ENCODE measurements at places on chromosomes 13 and 19.
A peak's percentile ranks its signal among the peaks of the same experiment; 100 is the strongest.

DNA sequence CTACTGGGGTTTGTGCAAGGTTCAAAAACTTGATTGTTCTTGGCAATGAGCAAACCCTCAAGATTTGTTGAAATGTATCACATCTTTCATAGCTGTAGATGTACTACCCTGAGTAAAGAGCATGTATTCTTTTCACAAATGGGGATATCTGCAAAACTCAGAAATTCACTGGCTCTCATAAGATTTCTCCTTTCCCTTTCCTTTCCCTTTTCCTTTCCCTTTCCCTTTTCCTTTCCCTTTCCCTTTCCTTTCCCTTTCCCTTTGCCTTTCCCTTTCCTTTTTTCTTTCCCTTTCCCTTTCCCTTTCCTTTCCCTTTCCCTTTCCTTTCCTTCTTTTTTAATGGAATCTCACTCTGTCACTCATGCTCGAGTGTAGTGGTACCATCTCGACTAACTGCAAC is 69.1 kb downstream of the FNDC3A start:
- no peak for DNase-seq

GRCh38 chr19:27734496-27735220 is 1478.3 kb downstream of the UQCRFS1 start:
- no peak for DNase-seq

GRCh38 chr13:27319404-27319803 is 48.8 kb downstream of the RASL11A start:
- no peak for DNase-seq

- no peak for DNase-seq
These were observed 11.2 kb downstream of the ZNF317 start for GRCh38 chr19:9151367-9151766.

DNA sequence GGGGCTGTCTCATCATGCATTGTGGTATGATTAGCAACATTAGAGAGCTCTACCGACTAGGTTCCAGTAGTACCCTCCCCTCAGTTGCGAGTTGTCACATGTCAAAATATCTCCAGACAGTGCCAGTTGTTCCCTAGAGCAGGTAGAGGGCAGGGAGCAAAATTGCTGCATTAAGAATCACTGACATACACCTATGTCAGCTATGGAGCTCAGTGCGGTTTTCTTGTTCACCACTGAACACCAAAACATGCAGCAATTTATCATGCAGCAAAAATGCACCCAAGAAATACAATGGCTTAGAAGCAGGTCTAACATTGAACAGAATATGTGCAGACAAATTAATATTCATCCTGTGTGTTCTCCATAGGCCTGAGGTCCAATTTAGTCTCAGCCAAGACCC is 186.9 kb upstream of the STARD13 start:
- no peak for DNase-seq

GRCh38 chr13:29771247-29771646 is 79.2 kb downstream of the UBL3 start:
- peak; percentile 41 for DNase-seq

GRCh38 chr13:23430664-23431063 is 2.8 kb downstream of the SACS start:
- DNase-seq = no peak

DNA sequence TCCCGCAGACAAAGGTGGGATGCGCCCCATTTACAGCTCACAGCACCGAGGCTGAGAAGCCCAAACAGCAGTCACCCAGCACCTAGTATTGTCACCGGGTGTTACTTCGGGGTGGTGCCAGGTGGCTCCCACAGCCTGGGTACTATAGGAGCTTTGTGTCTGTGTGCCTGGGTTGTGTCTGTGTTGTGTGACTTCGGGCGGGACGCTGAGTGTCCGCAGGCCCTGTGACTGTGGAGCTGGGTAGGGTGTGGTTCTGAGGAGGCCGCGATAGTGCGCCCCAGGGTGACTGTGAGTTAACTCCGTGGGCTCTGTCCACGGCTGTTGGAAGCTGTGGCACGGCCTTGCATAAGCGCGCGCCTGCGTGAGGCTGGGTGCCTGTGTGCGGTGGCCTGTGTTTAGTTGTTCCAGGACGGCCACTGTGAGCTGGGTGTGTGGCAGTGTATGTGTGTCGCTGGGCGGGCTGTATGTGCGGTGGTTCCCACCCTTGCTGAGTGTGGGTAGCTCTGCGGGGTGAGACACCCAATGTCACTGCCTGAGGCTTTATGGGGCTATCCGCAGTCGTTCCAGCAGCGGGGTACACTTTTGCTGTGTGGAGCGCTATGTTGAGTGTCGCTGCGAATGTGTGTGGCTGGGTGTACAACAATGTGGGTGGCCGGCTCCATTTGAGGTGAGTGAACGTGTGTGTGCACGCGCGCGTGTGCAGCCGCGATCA is 559 bp upstream of the SSBP4 start:
- DNase-seq = no peak

- DNase-seq = no peak
These were observed 17.1 kb downstream of the LRRC4B start for GRCh38 chr19:50551034-50551714.

GRCh38 chr13:49347650-49348385 is 96.0 kb downstream of the CAB39L start:
- DNase-seq = no peak

GRCh38 chr13:28983641-28984040 is 163.5 kb downstream of the MTUS2 start:
- DNase-seq = no peak

DNA sequence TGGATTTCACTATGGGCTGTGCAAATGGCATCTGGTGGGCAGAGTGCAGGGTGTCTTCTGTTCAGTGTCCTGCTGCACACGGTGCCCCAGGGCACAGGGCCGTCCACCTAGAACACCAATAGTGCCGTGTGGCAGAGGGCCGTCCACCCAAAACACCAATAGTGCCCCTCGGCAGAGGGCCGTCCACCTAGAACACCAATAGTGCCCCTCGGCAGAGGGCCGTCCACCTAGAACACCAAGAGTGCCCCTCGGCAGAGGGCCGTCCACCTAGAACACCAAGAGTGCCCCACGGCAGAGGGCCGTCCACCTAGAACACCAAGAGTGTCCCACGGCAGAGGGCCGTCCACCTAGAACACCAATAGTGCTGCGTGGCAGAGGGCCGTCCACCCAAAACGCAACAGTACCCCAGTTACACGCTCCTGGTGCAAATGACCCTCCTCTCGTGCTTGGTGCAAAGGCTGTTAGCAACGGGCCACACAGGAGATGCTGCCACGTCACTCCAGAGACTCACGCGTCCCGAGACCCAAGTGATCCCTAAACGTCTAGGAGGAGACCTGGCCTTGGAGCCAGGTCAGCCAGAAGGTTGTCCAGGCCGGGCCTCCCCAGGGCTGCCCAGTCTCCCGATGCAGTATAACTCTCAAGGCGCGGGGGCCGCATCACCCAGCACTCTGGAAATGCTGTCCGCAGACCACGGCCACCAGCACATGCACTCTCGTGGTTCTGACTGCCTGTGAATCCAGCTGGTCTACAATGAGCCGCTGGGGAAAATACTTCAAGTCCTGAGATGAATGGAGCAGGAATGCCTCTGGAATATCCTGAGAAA is 51.5 kb downstream of the RASA3 start:
- no peak for DNase-seq

DNA sequence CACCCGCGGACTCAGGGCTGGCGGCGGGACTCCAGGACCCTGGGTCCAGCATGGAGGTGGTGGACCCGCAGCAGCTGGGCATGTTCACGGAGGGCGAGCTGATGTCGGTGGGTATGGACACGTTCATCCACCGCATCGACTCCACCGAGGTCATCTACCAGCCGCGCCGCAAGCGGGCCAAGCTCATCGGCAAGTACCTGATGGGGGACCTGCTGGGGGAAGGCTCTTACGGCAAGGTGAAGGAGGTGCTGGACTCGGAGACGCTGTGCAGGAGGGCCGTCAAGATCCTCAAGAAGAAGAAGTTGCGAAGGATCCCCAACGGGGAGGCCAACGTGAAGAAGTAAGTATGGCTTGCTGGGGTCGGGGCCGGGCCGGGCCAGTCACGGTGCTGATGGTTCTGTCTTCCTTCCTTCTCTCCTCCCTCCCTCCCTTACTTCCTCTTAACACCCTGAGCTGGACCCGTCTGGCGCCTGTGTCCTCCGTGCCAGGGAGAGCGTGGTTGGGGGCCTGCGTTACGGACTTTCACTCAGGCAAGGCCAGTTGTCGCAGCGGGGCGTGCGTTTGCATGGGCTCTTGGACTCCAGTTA is 1.4 kb downstream of the STK11 start:
- no peak for DNase-seq

DNA sequence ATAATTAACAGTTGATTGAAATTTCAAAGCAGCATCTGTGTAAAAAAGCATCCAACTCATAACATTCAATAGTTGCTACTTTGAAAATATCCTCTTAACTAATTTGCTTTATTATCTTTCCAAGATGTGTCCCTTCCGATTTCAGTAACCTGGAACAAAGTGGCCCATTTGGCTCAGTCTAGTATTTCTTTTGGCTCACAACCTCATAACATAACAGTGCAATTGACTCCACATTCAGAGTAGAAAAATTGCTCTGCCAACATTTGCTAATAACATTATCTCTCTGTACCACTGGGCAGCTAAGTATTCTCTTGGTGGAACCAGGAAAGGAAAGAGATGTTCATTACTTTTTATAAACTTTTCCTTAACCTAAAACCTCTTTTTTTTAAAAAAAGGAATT is 571.1 kb upstream of the ARGLU1 start:
- no peak for DNase-seq

DNA sequence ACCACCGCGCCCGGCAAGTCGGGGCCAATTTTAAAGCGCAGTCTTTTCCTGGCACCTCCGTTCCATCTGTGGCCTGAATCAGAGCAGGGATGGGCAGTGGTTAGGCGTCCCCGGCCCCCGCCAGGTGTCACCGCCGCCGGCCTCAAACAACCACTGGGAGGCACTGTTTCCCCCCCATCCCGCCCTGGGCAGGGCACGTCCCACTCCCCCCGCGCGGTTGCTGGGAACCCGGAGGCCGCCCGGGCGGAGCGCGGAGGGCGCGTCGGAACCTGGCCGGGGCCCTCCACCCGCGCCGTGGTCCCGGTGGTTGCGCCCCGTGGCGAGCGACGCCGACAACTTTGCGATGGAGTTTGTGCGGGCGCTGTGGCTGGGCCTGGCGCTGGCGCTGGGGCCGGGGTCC is at the start of gene GRIN3B:
GRIN3B (plus strand) TSS at position 325 of the 400 bp plus-strand sequence; CDS start at position 344, 19 bp downstream.
- no peak for DNase-seq

- no peak for DNase-seq
These were observed 105.2 kb upstream of the SPACA7 start for GRCh38 chr13:112270951-112271350.

DNA sequence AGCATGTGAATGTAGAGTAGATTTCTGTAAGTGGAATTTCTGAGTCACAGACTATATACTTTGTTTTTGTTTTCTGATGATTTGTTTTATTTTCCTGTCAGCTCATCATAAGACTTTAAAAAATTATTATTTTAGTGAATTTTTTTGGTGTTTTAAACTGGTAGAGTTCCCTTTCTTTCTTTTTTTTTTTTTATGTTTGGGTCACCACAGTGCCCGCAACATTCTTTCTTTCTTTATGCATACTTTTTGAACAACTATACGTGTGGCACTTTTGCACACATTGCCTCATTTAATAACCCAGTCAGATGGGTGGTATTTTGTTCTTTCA is 46.0 kb downstream of the WDFY2 start:
- no peak for DNase-seq

DNA sequence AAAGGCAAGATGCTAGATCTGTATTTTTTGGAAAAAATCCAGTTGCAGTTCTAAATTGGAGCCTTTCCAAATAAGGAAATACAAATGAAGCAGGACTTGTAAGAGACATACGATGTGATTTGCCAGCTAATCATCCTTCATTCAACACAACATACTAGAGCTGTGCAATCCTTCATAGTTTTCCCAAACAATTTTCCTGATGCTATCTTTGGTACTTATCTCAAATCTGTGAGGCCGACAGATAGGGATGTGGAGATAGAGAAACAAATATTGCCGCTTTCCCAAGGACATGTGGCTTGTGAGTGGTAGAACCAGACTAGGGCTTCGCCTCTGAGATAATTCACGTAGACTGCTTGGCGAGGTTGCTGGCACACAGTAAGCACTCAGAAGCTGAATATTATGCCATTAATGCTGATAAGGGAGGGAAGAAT is 176.6 kb downstream of the LMO7 start:
- no peak for DNase-seq

- DNase-seq = no peak
These were observed at the start of gene CAPN12 for GRCh38 chr19:38744298-38744681. TSS of gene CAPN12 (minus strand) at chr19:38744474. CDS start at chr19:38744165, 309 bp downstream.

DNA sequence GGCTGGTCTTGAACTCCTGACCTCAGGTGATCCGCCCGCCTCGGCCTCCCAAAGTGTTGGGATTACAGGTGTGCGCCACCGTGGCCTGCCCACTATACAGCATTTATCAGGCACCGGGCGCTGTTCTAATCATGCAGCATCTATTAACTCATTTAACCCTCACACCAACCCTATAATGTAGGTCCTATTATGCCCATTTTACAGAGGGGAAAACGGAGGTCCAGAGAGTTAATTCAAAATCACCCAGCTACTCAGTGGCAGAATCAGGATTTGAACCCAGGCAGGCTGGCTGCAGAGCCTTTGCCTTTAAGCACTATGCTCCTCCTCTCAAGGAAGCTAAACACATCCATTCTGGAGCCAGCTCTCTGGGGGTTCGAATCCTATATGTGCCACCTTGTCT is 54.3 kb downstream of the MAP4K1 start:
- DNase-seq = no peak

DNA sequence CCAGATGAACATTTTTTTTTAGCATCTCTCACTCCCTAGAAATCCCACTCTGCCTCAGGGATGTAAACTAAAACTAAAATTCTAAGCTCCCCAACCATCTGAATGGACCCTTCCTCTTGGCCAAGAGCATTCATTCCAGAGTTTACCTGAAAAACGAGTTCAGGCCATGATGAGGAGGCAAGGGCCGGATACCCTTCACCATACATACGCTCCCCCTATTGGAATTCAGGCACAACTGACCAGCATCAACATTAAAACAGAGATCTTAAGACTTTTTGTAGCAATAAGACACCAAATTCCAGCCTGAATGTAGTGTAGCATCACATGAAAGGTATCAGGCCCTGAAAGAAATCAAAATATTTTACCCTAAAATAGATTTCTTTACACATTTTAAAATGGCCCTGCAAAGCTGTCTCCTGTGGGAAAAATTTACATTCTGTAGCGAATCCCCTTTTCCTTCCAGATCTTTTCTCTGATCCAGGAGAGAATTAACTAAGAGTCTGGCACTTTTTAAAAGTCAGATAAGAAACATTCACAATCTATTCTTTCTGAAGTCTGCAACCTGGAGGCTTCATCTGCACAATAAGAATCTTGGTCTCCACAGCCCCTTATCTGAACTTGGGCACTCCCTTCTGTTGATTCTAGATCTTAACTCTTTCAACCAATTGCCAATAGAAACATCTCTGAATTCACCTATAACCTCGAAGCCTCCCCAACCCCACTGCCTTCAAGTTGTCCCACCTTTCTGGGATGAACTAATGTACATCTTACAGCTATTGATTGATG is 888.5 kb downstream of the UQCRFS1 start:
- no peak for DNase-seq

GRCh38 chr19:30881281-30881680 is 468.0 kb downstream of the TSHZ3 start:
- DNase-seq = no peak

DNA sequence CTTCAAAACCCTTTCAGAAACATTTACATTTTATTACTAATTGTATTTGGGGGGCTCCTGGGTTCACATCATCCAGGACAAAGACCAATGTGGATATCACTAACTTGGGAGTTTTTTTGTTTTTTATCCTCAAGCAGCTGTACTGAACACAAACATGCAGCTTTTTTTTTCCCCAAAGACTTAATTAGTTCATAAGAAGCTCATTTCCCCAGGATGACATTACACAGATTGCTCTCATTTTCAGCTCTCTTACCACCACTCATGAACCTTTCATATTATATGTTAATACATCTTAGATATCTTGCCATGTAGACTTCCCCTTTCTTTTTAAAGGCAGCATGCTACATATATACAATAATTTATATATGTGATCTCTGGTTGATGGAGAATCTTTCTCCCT is 118.7 kb upstream of the MAB21L1 start:
- no peak for DNase-seq
